ENCODE measurements at places on chromosomes 4 and X.

GRCh38 chr4:120622601-120623000, 299.9 kb downstream of the PRDM5 start:
- no peak for DNase-seq

GRCh38 chr4:148224476-148224875, 217.7 kb downstream of the NR3C2 start:
- DNase-seq = no peak

- no peak for DNase-seq
These were observed 1.9 kb upstream of the CITED1 start for GRCh38 chrX:72307646-72308051.

DNA sequence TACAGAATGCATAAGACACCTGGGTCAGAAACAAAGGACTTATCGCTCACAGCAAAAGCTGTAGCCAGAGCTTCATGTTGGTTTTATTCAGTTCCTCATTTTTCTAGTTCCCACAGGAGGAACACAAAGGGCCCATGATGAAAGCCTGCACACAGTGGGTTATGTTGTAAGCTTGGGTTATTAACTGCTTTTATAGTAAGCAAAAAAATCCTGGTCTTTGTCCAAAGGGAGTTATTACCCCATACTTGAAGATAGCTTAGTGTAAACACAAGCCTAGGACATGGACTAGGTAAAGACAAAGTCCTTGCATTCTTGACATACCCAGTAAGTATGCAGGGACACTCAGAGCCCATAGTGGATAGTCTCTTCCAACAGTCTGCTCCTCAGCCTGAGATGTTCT, 11.7 kb downstream of the BBS12 start:
- no peak for DNase-seq

DNA sequence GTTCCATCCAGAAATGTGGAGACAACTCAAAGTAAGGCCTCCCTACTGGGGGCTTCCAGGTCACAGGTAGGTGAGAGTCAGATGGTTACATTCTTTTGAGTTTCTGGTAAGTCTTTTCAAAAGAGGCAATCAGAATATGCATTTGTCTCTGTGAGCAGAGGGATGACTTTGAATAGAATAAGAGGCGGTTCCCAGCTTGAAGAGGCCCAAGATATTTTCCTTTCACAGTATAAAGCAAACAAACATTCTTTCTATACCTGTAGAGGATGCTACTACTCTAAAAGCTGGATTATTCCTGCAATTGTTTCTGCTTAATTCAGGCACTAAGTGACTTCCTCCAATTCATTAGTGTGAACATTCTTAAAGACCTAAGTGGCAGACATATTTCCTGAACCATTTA, 44.4 kb downstream of the DIAPH2 start:
- no peak for DNase-seq

GRCh38 chr4:189081826-189082225, 858.8 kb upstream of the FRG1 start:
- no peak for DNase-seq

GRCh38 chr4:3532751-3533422, 665 bp upstream of the LRPAP1 start:
- no peak for DNase-seq

GRCh38 chrX:38877366-38877765, 76.1 kb downstream of the MID1IP1 start:
- DNase-seq = no peak

DNA sequence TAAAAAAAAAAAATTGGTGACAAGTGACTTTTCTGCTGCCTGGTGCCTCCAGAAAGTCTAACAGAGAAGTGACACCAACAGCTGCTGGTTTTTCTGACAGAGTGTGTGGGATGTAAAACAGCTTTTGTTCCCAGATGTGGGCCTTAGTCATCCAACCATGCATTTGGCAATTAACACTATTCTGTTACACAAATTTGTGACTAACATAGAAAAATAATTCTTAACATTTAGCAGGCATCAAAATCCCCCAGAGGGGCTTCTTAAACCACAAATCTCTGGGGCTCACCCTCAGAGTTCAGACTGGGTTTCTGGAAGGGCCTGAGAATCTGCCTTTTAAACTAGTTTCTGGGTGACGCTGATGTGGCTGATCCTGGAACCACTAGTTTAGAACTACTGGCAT, 100.5 kb upstream of the PCDH7 start:
- no peak for DNase-seq

- DNase-seq = no peak
These were observed 79.5 kb downstream of the CHRNA9 start for GRCh38 chr4:40414673-40415072.

- DNase-seq = no peak
These were observed 43.1 kb downstream of the MRPL1 start for GRCh38 chr4:77905651-77906263.

GRCh38 chrX:12999422-12999821, 24.5 kb downstream of the TMSB4X start:
- no peak for DNase-seq

GRCh38 chr4:14893713-14894112, 108.6 kb upstream of the CPEB2 start:
- no peak for DNase-seq

- DNase-seq = no peak
These were observed 59.0 kb upstream of the VCX3B start for GRCh38 chrX:8405631-8406030.

DNA sequence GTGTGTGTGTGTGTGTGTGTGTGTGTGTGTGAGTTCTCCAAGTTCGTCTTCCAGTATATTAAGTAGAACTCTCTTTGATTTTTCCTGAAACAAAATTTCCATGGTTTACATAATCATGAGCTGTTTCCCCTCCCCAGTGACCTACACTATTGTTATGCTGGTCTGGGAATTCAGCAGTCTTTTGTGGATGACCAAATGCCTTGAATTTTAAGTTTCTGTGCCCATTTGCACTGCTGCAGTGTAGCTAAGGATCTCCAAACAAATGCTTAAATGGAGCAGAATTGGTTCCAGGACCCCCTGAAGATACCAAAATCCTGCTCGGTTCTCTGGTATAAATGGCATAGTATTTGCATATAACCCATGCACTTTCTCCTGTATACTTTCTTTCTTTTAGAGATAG, 77.2 kb upstream of the SLC34A2 start:
- no peak for DNase-seq

DNA sequence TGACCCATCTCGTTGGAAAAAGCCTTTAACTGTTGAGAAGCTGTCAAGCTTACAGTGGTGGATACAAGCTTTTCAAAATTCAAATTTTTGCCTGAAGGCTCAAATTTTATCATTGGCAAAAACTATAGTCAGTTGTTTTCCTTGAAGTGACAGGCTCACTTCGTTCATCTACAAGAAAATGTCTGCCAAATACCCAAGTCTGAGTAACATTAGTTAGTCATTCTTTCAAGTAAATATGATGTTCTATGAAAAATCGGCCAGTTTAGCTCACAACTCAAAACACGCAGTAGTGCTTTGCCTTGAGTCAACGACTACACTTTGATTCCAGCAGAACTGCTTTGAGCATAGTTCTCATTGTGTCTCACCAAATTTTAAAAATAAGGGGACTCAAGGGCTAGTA, 170.3 kb upstream of the MAMLD1 start:
- no peak for DNase-seq

- DNase-seq = no peak
These were observed 601 bp downstream of the INPP4B start for GRCh38 chr4:142845293-142846107.

DNA sequence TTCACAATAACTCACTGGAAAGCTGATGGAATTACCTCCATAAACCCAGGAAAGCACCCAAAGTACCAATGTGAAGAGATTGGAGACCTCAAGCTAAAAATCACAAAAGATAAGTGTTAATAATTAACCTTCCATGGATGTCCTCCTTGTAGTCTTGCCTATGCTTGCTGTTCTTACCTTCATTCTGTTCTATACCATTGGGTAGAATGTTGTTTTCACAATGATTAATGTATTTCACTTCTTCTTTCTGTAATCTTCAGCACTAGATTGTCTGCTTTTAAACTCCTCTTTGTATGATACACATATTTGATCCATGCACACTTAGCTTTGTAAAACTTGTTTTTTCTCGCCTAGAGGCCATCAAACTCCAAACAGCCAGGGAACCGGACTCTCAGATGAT, 570.3 kb downstream of the RAPGEF2 start:
- DNase-seq = no peak

DNA sequence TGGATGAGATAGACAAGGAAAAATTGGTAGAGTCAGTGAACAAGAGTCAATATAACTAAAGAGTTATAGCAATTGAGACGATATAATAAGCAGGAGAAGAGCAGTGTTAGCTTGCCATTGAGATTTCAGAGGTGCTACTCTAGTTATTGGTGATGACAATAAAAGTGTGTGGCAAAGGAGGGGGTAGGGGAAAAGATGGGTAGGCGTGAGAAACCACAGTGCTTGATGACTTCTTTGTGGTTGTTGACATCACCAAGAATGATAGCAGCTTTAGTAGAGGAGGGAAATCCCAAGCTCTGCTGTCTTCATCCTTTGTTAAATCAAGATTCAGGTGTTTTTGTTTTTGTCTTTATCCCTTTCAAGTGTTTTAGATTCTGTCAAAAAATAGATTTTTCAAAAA, 179.9 kb upstream of the PPP3CA start:
- DNase-seq = no peak

GRCh38 chr4:158161551-158162354, 11.1 kb downstream of the GASK1B start:
- no peak for DNase-seq

GRCh38 chr4:183828125-183828524, 77.0 kb upstream of the STOX2 start:
- no peak for DNase-seq

- no peak for DNase-seq
These were observed 185.7 kb downstream of the UNC5C start for GRCh38 chr4:95362906-95363558.

GRCh38 chr4:61070269-61070668, 129.9 kb upstream of the ADGRL3 start:
- no peak for DNase-seq

GRCh38 chr4:137694138-137694537, 161.8 kb upstream of the PCDH18 start:
- DNase-seq = no peak

GRCh38 chr4:174156239-174156826, 127.1 kb downstream of the FBXO8 start:
- no peak for DNase-seq

DNA sequence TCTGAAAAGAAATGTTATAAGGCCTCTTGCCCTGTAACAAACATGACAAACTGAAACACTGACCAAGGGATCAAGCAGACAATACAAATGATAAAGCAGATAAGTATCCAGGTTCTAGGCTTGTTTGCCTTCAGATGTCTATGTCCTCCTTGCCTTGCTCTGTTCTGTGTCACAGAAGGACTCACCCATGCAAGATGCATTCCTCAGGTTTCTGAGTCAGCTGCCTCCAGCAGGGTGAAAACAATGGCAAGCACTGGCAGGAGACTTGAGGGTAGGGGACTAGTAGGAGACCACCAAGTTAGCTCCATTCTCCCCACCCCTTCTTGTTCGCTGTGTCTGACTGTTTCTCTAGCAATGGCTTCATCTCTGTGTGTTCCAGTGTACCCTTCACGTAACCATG, 76.6 kb upstream of the CXXC4 start:
- no peak for DNase-seq

GRCh38 chr4:120071192-120071795, 4.6 kb upstream of the MAD2L1 start:
- DNase-seq = no peak

DNA sequence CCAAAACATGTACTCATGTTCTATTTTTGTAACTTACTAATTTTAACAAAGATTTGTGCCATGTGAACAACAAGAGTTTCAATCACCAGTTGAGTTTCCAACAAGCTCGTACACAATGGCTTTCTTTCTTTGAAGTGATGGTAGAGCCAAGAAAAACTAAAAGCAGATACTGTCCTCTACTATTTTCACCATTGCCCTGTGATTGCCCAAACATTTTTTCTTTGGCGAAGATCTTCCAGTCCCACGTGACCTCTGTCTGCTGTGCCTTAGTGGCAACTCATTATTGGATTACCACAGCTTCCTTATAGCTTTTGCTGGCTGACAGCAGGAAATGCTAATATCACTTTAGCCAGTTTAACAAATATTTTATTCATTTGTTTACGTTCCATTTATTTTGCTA, 1147.1 kb downstream of the STIM2 start:
- DNase-seq = no peak

DNA sequence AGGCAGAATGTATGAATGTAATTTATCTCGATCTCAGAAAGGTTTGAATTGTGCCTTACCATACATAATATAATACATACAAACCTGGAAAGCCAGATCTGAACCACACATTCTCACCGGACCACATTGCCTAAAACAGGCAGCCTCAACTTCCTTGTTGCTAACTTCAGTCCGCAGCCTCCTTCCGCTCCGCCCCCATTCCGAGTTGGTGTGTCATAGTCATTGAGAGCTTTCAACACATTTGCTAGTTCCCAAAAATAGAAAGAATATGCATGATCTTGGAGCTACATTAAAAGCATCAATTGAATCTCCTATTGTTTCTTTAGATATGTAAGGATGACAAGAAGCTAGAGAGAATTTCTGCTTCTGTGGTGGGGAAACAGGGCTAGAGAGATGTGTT, 127.2 kb downstream of the ARHGEF9 start:
- DNase-seq = no peak

GRCh38 chrX:110257889-110258288, 60.0 kb downstream of the AMMECR1 start:
- no peak for DNase-seq

GRCh38 chrX:85020216-85020615, 16.5 kb downstream of the APOOL start:
- no peak for DNase-seq

GRCh38 chr4:38017609-38018008, 57.4 kb downstream of the PTTG2 start:
- DNase-seq = no peak

GRCh38 chr4:13174001-13174400, 310.1 kb downstream of the RAB28 start:
- DNase-seq = no peak

DNA sequence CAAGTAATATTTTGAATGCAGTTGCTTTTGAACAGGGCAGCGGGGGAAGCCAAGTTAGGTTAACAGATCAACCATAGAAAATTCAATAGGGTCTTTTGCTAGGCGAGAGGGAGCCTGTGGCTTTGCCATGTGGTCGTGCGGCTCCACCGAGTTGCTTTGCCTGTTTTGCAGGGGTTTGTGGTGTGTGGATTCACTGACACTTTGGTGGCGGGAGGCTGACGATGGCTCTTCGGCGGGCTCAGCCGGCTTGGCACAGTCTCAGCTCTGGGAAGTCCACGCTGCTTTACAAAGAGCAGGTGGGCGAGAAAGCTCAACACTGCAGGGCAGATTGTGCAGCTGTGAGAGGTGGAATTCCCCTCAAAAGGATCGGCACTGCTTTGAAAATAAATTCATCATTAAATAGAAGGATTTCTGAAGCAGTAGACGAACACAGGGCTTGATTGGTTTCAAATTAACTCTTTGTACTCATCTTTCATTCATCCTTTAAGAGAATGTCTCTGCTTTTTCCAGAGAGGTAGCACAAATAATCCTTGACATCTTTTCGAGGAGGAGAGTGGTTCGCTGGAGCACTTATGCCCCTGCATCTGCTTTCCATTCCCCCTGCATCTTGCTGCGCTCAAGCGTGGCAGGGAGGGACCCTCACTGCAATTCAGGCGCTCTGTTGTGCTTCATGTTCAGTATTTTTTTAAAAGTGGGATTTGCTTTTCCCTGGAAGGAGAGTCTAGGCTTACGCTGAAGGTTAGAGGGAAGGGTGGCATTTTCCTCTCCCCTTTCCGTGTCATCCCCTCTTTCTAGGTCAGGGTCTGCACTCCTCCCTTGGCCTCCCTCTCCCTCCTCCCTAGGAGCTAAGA, 201.8 kb upstream of the LEF1 start:
- DNase-seq = no peak

GRCh38 chrX:21972721-21973120, 32.2 kb downstream of the SMS start:
- no peak for DNase-seq

Data from GM12892 (cell line).